ENCODE measurements at places on chromosomes 3 and 15.
A peak's percentile ranks its signal among the peaks of the same experiment; 100 is the strongest.

DNA sequence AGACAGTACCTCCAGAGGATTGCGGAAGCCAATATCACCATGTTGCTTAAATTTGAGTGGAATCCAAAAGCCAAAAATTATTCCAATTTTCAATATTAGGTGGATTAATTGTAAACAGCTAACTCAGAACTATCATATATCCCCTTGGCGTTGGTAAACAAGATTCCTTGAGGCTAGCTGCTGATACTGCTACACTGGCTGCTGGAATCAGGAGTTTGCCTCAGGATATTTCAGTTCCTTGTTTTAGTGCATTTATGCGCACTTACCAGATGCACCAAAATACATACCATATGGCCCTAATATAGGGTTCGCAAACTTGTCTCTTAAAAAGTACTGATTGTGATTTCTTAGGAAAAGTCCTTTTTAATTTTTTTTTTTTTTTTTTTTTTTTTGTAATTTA lies 605.2 kb upstream of the NAALADL2 start:
- DNase-seq, result no peak

DNA sequence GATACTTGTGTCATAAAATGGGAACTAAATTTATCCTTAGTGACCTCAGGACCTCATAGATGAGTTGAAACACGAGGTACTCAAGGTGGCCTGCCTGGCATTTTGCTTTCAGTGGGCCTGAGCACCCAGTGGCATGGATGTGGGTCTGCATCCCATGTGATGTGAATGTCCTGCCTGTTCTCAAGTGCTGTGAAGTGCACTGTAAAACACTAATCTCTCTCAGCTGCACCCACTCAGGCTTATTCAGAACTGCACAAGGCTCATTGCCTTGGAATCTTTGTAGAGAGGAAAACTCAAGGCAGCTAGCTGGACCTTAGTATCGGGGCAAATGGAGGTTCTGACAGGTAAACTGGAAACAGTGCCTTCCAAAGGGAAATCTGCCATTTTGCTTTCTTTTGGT lies 767.0 kb downstream of the TUSC7 start:
- DNase-seq, result no peak

DNA sequence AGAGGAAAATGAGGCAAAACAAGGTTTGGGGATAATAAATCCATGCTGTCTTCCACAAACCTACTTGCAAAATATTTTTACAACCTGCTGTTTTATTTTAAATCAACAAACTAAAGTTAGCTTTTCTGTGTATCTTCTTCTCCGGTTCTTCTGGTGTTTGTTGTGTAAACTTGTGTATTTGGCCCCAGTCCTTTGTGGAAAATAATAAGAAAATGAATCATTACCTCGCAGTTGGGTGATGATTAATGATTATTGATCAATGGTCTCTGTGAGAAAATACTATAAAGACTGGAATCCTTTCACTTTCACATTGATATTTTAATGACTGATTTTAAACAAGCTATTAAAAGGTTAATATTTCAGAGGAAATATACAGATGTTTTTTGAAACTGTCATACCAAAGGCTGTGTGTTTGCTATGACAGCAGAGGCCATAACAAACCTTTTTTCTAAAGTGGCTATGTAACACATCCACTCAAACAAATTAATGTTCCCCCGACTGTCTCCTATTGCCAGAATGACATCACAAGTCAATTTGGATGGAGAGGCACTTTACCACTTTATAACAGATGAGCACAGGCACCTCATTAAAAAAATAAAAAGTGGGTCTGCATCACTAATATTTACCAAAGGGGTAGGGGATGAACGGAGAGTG lies 152.5 kb downstream of the MEX3B start:
- DNase-seq, result no peak

DNA sequence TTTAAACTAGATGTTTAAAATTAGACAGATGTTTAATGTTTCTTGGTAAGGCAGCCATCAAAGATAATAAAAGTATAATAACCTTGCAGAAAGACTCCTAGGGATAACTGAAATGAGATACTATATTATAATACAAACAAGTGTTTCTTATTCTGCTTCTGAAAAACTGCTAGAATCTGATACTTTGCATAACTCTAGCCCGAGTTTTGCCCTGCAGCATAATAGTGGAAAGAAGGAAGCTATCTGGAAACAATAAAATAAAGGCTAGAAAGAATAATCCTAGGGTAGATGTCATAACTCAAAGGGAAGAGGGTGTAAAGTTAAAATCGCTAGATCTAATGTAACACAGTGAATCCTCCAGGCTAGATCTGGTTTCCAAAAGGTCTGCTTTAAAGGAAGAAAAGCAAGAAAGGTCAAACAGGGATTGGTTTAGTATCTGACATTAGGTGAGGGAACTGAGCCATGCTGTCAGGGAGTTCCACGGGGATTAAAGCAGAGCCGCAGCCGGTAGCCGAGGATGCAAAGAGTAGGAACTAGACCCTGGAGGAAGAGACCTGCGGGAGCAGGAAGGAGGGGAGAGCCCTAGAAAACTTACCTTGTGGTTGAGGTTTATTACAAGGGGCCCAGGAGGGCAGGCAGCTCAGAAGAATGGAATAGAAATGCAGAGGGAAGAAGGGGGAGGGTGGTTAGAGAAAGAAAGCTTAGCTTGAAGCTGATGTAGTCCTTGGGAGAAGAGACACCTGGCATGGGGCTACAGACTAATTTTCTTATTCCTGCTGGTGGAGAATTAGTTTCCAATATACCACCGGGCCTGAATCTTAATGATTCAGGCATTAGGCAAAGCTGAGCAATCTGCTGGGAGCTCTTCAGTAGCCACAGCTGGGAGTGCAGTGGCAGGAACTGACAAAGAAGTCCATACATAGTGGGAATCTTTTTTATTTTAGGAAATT lies 46.1 kb upstream of the TUSC7 start:
- no peak for DNase-seq

- DNase-seq, result no peak
These were observed 74.3 kb downstream of the TJP1 start for GRCh38 chr15:29747837-29748417.

DNA sequence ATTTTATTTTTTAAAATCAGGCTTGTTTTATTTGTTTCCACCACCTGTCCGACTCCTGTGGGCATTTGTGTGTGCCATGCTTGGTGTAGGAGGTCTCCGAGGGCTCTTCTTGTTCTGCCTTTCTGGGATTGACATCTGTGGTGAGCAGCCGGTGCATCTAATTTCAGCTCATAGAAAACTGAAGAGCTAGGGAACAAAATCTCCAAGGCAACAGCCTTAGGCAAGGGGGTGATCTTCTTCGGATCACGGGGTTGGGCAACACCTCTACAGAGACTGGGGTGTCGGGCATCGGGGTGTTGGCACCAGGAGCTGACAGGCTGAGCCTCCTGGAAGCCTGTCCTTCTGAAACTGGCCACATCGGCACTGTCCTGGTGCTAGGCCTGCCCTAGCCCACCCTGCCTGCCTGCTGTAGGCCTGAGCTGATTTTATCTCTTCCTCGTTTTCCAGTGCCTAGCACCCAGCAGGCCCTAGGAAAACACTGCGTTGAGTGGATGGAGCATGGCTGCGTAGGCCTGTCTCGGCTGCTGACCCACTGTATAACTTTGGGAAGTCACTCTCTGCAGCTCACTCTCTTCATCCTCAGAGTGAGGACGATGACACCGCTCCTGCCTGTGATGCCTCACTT lies 10.3 kb downstream of the CHCHD6 start:
- no peak for DNase-seq

- DNase-seq, result no peak
These were observed 46.2 kb upstream of the NR2C2 start for GRCh38 chr3:14900881-14901873.

DNA sequence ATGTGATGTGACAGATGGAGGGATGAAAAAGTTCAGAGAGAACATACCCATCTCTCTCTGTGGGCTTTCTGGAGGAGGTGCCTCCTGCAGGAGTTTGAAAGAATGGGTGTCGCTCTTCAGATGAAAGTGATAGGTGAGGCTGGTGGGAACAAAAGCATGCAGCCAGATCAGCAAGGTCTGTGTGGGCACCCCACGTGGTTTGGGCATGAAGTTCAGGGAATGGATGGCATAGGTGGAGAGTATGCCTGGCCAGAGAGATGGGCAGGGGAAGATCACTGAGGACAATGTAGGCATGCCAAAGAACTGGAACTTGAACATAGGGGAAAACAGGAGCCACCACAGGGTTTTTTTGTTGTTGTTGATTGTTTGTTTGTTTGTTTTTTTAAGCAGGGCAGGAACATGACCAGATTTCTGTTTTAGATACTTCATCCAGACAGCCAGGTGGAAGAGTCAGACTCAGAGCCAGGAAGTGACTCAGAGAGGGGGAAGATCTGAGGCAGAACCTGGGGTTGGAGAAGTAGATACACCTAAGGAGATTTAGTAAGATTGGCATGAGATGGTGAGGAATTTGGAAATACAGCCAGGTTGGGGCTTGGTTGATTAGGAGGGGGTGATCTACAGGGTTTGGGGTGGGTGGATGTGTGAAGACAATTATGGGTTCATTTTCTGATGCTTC lies 64.8 kb upstream of the CLSTN2 start:
- DNase-seq, result no peak

DNA sequence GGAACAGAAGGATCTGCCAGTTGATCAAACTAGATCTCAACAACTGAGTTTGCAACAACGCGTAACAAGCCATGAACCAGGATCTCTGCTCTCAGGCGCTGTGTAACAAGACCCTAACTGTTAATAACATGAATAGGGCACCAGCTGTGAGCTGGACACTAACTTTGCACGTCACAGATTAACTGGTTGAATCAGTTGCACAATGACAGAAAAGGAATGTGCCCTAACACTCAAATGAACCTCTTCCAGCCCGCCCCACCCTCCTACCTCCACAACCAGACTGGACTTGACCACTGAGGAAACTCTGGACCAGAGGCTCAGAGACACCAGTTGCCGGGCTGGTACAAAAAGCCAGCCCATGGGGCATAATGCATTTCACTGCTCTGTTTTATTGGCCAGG lies 34.3 kb downstream of the MCF2L2 start:
- no peak for DNase-seq

- no peak for DNase-seq
These were observed 19.1 kb upstream of the IGDCC3 start for GRCh38 chr15:65396965-65397317.

DNA sequence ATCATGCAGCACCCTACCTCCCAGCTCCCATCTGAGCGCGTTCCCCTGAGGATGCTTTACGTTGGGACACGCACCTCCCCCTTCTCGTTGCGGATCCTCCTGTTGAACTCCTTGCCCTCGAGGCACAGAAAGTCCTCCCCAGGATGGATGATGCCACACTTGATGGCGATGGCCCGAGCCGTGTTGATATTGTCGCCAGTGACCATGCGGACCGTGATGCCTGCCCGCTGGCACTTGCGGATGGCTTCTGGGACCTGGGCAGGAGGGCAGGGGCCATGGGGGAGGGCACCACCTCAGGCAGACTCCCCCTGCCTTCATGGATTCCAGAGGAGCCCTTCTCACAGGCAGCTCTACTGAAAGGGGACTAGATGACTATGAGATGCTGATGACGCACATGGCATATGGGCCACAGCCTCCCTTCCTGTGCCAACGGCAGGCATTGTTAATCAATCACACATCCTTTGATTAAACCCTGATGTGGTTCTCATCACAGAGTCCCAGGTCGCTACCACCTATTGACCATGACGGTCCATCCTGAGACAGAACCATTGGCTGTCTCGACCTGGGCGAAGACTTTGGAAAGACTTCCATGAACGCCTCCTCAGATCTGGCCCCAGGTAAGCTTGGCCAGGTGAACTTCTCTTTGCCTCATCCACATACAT lies 29.5 kb upstream of the SEC13 start:
- no peak for DNase-seq

GRCh38 chr3:150613709-150614480 lies 10.8 kb downstream of the SELENOT start:
- DNase-seq, result no peak

DNA sequence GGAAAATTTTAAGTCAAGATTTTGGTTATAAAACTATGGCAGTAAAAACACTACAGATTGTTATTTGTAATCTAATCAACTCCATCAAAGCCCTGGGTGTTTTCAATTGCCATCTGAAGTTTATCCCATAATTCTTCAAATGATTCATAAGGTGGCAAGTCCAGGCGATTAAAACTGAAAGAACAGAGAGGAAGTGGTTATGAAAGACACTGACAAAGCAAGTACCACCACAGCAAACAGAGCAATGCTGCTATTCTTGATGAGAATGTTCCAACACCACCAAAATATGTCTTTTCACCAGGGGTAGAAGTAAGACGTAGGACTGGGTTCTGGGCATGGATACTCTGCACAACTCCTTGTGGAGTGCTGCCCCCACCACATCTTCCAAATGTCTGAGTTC lies 86.9 kb upstream of the PRTG start:
- no peak for DNase-seq

- no peak for DNase-seq
These were observed 114.7 kb upstream of the FRMD4B start for GRCh38 chr3:69500604-69501003.

GRCh38 chr3:14598143-14598569 lies 53.4 kb upstream of the CCDC174 start:
- peak; percentile 37 for DNase-seq

DNA sequence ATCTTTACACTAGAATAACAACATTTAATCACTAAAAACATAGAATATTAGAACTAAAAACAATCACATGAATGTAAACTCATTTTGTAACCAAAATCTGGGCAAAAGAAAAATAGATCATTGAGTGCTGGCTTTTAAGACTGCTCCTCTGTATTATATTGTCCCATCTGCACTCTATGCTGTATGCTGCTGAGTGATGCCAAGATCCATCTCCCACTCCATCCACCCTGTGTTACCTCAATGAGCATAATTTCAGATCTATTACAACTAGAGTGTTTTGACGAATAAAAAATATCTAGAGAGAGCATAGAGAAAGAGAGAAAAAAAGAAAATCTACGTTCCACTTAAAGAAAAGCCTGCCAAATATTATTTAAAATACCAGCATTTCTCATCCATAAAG lies 1060.4 kb downstream of the ZPLD1 start:
- no peak for DNase-seq

- no peak for DNase-seq
These were observed 959.8 kb downstream of the NAALADL2 start for GRCh38 chr3:175818811-175819464.

- DNase-seq, result no peak
These were observed 12.3 kb upstream of the DOCK3 start for GRCh38 chr3:50662408-50662807.

GRCh38 chr3:195806211-195806915 lies 5.4 kb downstream of the MUC4 start:
- no peak for DNase-seq

DNA sequence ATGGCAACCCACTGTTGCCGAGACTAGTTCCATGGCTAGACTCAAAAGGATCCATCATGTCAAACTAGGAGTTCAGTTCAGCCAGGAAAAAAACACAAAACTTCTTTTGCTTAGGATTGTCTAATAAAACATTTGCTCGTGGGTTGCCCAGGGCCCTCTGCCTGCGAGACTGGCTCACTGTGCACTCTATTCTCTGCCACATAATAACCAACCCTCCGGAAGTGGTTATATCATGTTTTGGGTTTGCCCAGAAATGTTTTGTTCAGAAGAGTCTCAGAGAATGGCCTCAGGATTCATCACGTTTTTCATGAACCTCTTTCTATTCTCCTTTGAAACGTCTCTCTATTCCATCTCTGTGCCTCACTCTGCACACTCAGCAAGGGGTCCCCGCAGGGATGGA lies 216.1 kb downstream of the SV2B start:
- DNase-seq, result no peak

GRCh38 chr3:19396726-19397125 lies 248.4 kb downstream of the KCNH8 start:
- DNase-seq, result no peak

Measured in stimulated activated CD4-positive, alpha-beta T cell treated with anti-CD3 and anti-CD28 coated beads, Interleukin-12 subunit alpha, Interleukin-12 subunit beta, amount 100 ng/mL, for 48 hours (primary cell).